ENCODE measurements at places on chromosomes 1 and 21.

GRCh38 chr1:214739621-214740238 is 136.7 kb downstream of the CENPF start:
- no peak for DNase-seq

GRCh38 chr1:115222616-115223402 is 115.2 kb downstream of the NGF start:
- no peak for DNase-seq

DNA sequence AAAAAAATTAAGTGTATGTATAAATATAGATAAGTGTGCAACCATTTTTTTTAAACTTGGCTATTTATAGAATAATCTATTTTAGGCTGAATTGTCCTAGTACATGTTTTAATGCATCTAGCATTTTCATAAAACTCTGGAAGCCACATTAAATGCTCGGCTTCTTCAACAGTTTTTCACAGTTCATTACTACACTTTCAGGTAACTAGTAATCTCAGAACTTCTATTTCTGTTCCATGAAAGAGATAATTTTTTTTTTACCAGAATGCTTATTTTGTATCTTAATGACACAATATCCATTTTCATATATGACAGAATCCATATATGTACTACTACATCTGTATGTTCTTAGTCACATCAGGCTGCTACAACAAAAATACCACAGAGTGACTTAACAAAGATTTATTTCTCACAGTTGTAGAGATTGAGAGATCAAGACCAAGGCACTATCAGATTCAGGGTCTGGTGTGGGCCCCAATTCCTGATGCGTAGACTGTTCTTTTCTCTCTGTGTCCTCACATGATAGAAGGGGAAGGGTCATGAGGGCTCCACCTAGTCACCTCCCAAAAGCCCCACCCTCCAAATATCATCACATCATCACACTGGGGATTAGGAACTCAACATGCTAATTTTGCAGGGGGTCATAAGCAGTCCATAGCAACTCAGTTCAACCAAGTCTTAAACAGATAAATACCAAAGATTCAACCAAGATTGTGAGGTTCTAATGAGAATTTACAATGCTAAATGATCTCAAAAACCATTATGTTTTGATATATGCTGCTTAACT is 43.1 kb downstream of the ARHGAP29 start:
- DNase-seq = no peak

DNA sequence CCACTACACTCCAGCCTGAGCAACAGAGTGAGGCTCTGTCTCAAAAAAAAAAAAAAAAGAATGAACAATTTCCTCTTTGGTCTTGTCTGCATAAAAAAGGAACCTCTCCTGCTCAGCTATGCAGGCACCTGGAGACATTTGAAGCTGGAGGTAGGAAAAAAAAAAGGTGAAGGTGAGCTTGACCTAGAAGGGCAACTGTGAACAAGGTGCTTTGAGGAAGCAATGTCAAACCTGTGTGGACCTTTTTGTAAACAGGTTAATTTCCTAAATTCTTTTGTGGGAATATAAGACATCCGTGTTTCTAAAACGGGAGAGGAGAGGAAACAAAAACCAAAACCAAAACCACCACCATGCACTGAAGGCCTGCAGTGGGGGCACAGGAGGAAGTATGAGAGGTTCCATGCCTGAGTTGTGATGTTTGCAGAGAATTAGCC is 77.5 kb downstream of the SLC45A1 start:
- no peak for DNase-seq

DNA sequence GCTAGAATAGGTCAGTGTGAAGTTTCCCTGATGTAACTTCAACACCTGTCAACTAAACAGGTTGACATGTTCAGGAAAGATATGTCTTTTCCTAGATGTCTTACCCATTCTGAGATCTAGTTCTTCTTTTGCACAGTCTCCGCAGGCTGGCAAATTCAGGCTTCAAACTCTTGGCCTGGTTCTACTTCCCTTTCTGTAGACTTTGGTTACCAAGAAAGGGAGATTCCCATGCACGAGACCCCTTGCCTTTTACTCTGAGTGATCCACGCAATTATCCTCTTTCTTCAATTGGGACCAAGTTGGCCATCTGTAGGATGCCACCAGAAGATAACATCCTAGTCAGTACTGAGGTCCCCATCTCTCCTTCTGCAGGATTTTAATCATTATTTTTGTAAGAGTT is 2.0 kb downstream of the CFAP45 start:
- no peak for DNase-seq
